Muscle of back (tissue), 13 donors: ENCODE measurements at places on chromosomes 5 and 9.

DNA sequence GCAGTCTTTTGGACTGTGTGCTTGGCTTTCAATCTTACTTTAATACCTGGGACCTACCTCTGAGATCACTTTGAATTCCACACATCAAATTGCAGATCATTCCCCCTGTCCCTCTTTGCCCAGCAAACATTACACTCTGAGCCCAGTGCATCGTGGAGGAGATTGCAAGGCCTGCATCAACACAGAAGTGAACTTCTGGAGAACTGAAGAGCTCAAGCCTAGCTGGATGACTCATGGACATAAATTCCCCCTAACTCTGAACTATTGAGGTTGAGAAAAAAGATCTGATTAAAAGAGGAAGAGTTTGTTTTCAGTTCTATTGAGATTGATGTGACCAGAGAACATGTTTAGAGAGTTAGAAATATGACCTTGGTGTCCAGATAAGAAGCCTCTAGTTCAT, 316.0 kb upstream of the DMAC1 start:
- no peak for DNase-seq

GRCh38 chr5:157485811-157486210, 25.8 kb downstream of the NIPAL4 start:
- DNase-seq = no peak

GRCh38 chr5:145980718-145981117, 44.3 kb downstream of the SH3RF2 start:
- DNase-seq = no peak

DNA sequence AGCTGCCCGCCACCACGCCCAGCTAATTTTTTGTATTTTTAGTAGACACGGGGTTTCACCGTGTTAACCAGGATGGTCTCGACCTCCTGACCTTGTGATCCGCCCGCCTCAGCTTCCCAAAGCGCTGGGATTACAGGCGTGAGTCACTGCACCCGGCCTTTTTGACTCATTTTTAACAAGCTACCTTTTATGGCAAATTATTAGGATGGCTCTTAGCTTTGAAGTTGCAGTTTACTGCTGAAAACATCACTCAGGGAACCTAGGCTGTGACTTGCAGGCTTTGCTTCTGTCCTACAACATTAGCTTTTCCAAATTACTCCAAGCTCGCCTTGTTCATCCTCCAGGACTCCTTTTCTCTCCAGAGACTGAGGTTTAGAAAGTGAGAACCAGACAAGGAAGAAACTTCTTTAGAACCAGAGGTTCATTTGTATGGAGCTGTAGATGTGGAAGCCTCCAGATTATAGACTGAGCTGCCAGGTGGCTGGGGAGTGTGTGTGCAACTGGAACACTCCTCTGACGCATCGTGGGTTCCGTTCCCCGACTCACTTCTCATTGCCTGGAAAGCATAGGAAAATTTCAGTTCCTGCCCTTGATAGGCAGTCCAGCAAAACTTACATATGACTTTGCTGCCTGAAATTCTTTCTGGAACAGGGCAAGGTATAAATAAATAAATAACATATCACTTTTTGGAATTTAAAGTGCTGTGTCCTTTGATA, 23.8 kb upstream of the SPTAN1 start:
- DNase-seq = no peak

DNA sequence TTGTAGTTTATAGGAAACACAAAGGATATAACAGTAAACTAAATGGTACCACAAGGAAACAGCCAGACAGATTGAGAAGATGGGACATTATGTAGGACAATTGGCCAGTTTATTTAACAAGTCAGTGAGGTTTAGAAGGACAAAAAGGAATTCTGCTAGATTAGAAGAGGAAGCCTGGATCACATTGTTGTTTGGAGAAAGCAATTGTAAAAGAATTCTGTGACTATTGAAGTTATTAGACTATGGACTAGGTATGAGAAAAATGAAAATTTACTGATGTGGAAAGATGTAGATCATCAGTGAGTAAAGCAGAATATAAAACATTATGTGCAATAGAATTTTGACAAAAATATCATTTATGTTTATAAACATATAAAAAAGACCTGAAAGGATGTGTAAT, 97.1 kb downstream of the CFAP95 start:
- no peak for DNase-seq

- no peak for DNase-seq
Measured at GRCh38 chr9:74173284-74173683, 323.9 kb upstream of the RORB start.

DNA sequence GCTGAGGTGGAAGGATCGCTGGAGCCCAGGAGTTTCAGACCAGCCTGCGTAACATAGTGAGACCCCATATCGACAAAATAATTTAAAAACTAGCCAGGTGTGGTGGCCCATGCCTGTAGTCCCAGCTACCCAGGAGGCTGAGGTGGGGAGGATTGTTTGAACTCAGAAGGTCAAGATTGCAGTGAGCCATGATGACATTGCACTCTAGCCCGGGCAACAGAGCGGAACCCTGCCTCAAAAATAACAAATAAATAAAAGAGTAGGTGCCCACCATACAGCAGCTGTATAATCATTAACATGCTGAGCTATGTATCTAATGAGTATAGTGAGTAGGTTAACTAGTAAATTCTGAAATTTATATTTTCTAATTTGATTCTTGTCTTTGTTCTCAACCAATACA, 11.0 kb upstream of the ATP6V0E1 start:
- DNase-seq = no peak

GRCh38 chr5:135273212-135273611, 125.8 kb downstream of the MACROH2A1 start:
- DNase-seq = no peak

DNA sequence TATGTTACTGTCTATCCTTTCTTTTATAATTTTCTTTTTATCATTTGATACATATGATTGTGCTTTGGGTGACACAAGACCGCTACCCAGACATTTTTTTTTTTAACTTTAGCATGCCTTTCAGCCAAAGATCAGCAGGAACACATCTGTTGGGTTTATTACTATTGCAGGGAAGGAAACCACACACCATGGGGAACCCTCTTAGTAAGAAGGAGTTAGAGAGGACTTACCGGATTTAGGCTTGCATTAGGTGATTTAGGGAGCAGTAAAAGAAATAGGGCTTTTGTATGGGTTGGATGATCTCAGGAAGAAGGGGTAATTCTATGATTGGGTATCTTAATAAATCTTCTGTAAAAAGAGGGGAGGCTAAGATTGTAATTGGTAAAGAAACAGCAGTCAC, 138.2 kb downstream of the SNX18 start:
- no peak for DNase-seq

- no peak for DNase-seq
Measured at GRCh38 chr5:169880012-169880663, 100.2 kb downstream of the INSYN2B start.

GRCh38 chr5:27906481-27906880, 868.1 kb upstream of the CDH9 start:
- no peak for DNase-seq

DNA sequence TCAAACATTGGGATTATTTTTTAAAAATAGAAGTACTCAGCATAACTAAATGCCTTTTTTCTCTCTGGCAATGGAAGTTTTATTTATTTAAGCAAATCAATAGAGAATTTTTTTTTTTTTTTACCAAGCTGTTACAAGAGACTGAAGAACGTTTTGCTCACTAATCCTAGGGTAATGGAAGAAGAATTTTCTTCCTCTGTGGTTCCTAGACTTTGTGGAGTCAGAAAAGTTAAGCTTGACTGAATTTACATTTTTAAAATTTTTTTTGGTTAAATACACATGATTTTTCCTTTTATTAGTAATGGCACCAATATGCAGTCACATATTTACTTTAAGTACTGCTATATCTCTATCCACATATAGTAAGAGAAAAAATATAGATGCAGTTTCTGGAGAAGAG, 189.8 kb downstream of the PCSK1 start:
- no peak for DNase-seq

DNA sequence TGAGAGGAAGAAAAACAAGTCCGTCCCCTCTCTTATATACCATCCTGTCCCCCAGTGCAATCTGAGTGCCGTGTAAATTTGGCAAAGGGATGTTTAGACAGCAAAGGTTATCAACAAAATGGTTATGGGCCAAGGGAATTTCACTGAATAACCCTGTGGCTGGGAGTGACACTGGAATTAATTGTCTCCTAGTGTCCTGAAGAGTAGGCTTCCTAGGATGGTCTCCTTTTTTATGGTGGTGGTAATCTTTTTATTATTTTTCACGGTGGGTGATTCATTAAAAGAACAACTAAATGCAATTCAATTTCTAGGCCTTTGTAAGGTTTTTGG, 244.2 kb downstream of the PIK3R1 start:
- DNase-seq = no peak

GRCh38 chr5:143406408-143406807, 2.9 kb upstream of the NR3C1 start:
- DNase-seq = no peak

GRCh38 chr5:18299166-18299565, 664.9 kb downstream of the TAF11L14 start:
- DNase-seq = no peak

DNA sequence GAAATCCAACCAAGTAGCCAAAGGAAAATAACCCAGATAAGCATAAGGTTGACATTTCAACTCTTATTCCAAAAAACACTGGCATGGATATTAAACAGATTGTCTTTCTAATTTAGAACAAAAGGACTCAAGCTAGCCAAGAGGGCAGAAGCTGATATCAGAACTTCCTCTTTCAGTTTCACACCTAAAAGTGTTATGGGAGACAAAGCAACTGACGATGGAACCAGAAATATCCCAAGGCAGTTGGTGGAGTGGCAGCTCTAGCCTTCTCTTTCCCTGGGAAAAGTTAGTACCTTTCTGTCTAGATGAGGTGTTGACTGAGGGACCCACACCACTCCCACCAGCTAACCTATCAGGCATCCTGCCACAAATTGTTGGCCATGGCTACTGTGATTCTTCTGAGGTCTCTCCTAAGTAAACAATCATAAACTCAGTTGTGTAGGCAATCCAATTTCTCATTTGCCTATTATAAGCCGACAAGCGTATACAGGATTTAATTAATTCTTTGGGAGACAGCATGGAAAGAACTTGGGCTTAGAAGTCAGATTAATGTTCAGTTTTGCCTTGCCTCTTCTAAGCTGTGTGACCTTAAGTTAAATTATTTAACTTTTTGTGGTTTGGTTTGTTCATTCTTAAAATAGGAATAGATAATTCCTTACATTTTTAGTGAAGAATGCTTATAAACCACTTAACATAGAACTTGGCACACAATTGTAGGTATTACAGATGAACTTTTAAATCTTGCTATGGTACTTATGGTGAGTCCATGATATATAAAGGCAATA, 110.9 kb upstream of the ADAMTSL1 start:
- DNase-seq = no peak

DNA sequence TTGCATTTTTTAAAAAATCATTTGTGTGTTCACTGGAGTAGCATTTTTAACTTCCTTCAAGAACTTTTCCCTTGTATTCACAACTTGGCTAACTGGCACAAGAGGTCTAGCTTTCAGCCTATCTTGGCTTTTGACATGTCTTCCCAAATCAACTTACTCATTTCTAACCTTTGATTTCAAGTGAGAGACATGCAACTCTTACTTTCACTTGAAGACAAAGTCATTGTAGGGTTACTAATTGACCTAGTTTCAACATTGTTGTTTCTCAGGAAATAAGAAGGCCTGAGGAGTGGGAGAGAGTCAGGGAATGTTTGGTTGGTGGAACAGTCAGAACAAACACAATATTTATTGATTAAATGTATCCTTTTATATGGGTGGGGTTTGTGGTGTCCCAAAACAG, 95.0 kb upstream of the C9orf72 start:
- DNase-seq = no peak

GRCh38 chr5:106401561-106401960, 1269.2 kb downstream of the EFNA5 start:
- DNase-seq = no peak

DNA sequence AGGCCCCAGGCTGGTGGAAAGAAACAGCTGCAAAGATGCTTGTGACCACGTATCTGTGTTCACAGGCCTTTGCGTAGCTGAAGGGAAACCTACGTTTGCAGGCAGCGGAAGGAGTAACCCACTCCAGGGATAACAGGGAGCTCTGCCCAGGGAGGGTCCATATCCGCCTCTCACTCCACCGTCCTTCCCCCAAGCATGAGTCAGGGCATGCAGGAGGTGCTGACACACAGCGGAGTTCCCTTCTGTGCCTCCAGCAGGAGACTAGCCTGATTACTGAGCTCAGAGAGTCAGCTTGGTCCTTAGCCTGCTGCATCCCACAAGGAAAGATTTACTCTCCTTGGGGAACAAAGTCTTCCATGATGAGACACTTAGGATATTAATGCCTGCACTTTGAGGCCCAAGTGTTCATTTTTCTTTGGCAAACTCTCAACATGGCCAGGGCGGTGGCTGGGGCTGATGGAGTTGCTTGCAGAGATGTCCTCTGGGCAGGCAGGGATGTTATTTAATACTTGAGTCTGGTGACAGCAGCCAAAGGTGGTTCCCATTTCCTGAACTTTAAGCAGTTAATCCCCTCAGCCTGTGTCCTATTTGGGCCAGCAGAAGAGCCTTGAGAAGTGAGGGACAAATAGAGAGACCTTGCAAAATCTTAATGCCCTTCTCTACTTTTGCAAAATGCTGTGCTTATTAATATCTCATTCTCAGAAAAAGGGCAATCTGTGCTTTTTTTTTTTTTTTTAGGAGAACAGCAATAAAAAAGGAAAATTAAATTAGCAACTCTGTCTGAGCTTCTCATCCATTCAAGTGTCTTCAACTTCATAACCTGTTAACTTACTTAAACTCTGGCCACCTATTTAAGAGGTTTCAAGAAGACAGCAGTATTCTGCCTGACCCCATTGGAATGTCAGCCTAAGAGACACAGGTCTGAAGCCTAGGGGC, 222.1 kb downstream of the HSPA4 start:
- DNase-seq = peak; percentile 33

DNA sequence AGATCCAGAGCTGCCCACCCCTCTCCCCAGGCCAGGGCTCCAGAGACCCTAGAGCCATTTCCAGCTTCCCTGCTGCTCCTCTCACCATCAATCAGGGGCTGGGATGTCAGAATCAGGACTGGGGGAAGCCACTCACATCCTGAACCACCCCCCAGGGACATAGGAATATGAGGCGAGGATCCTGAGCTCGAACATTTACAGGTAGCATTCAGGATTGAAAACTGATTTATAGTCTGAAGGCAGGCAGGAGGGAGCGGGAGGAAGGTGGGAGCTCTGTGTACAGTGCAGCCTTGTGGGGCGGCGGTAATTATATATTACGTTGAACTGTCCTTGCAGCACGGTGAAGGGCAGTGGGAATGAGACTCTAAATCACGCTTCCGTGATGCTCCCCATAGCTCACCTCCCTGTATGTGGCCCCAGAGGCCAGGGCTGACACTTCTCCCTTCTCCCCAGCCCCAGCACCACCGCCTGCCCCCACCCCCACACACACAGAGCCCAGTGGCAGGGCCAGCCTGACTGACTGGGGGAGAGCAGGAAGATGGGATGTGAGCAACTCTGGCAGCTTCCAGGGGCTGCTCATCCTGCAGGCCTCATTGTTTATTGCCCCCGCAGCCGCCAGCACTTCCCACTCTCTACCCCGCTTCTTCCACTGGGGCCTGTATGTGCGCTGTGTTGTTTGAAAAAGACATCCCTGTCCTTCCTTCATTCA, 76.0 kb upstream of the HSPA9 start:
- no peak for DNase-seq

GRCh38 chr5:168578006-168578405, 1.2 kb downstream of the PANK3 start:
- DNase-seq = no peak
